ENCODE measurements at places on chromosomes 12 and 14.

GRCh38 chr14:33343016-33343415 is 404.3 kb downstream of the NPAS3 start:
- DNase-seq = no peak

GRCh38 chr12:120668868-120669840 is 17.8 kb upstream of the MLEC start:
- DNase-seq = no peak

DNA sequence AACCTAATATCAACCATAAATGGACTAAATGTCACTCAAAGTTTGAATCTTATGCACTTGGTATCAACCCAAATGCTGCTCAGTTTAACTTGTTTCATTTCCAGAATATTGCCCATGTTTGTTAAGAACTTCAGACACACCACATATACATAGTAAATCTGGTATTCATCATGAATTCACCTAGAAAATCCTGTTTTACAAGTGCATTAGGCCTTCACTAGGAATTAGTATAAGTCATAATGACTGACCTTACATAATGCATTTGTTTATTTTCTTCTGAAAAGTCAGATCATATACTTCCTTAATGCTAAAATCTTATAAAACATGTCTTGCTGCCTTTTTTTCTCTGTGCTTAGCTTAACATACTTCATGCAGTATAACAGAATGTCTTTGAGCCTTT is 66.1 kb downstream of the ABCD2 start:
- no peak for DNase-seq

DNA sequence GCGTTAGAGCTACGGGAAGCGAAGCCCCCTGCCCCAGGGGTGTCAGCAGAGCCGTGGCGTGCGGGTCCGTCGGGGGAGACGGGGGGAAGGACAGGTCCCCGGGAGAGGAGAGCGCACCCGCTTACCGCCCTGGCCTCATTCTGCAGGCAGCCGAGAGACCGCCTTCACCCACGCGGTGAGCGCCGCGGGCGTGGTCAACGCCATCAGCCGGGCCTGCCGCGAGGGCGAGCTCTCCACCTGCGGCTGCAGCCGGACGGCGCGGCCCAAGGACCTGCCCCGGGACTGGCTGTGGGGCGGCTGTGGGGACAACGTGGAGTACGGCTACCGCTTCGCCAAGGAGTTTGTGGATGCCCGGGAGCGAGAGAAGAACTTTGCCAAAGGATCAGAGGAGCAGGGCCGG is 10.5 kb downstream of the WNT5B start:
- DNase-seq = no peak

- DNase-seq = no peak
Measured at GRCh38 chr14:67417633-67418032, 5.7 kb upstream of the PLEK2 start.

- DNase-seq = no peak
Measured at GRCh38 chr12:74370608-74371216, 166.9 kb upstream of the ATXN7L3B start.

DNA sequence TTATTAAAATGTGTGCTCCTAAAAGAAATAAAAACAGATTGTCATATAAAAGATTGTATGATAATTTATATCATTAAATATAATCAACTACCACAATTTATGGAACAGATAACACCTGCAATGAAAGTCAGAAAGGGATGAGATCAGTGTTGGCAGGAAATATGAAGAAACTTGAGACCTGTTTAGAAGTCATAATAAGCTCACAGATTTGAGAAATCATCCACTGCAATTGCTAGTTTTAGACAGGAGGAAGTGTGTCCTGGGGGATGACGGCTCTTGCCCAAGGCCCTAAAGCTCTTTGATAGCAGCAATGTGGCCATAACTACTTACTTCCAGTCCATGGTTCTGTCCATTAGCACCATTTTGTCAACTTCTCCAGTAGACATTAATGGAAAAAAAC is 122.8 kb upstream of the SOX5 start:
- no peak for DNase-seq

DNA sequence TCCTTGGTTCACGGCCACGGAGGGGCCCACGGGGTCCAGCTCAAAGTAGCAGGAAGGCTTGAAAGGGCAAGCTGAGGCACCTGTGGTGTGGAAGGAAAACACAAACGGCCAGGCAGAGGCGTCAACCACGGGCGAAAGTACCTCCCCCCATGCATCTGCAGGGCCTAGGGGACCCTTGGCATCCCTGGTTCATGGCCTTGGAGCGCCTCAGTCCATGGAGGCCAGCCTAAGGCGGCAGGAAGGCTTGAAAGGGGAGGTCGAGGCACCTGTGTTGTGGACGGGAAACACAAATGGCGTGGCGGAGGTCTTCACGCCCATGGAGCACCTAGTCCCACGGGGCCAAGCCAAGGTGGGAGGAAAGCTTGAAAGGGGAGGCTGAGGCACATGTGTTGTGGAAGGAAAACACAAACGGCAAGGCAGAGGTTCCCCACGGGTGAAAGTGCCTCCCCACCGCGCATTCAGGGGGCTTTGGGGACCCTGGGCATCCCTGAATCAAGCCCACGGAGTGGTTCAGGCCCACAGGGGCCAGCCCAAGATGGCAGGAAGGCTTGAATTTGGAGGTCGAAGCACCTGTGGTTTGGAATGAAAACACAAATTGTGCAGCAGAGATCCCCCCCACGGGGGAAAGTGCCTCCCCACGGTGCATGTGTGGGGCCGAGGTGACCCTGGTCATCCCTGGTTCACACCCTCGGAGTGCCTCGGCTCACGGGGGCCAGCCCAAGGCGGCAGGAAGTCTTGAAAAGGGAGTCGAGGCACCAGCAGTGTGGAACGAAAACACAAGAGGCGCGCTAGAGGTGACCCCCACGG is 380.8 kb downstream of the ALG10 start:
- DNase-seq = no peak

GRCh38 chr12:68854078-68854468 is 46.1 kb downstream of the MDM2 start:
- DNase-seq = no peak

DNA sequence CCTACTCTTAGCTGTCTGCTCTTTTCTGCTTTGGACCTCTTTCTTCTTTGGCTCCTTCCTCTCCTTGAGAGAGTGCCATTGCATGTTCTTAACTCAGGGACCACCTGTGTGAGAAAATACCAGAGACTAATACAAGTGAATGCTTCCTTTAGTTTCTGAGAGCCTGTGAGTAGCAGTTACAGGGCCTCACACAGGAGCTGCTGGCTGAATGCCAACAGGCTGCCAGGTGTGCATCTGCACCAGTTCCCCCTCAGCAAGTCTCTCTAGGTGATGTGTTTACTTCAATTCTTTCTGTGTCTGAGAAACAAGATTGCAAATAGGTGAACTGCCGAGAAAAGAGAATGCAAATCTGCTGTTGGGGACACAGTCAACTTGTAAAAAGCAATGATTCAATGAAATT is 108.2 kb downstream of the STXBP6 start:
- DNase-seq = no peak

GRCh38 chr12:12022306-12022936 is 48.3 kb upstream of the BCL2L14 start:
- DNase-seq = no peak

GRCh38 chr14:104350463-104351185 is 212.2 kb downstream of the KIF26A start:
- no peak for DNase-seq

DNA sequence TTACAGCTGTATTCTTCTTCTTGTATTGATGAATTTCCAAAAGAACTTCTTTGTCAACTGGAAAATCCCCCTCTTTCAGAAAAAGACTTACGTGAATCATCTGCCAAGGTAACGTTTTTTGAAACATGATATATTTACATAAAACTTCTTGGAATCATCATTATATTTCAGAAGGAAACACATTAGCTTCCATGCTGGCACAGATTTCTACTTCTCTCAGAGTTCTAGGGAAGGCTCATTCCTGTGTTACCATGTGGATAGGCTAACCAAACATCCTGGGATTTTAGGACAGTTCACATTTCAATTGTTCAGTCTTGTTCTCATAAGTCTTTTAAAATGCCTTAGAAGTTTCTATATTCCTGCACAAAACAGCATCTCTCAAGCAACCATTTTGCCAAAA is 120.3 kb upstream of the NEDD1 start:
- no peak for DNase-seq

- no peak for DNase-seq
Measured at GRCh38 chr12:6478416-6478815, 7.9 kb upstream of the VAMP1 start.

Measured in stimulated activated CD8-positive, alpha-beta memory T cell treated with anti-CD3 and anti-CD28 coated beads, Interleukin-7, amount 100 ng/mL, for 48 hours (primary cell).